Bronchial epithelial cell (primary cell): ENCODE measurements at places on chromosomes 13 and 19. TPM values are rescaled to one million over a fixed set of nuclear protein-coding genes. Genes with fewer than 3 reads are reported as not detected.

- DNase-seq = no peak
Observed at GRCh38 chr19:29308977-29309590, 96.1 kb upstream of the UQCRFS1 start.

- DNase-seq = no peak
Observed at GRCh38 chr13:29106651-29107050, 286.5 kb downstream of the MTUS2 start.

GRCh38 chr19:43826787-43827754 is at the start of gene ZNF283:
Gene ZNF283, plus strand, starts transcription at chr19:43827321. Its CDS starts 6,184 bp downstream, at chr19:43833505.
- DNase-seq = peak; percentile 82

Gene CA11
- 2.4 and 4.4 TPM in 2 replicates for total RNA-seq

- DNase-seq = no peak
Observed at GRCh38 chr13:33110386-33110712, 94.1 kb downstream of the KL start.

DNA sequence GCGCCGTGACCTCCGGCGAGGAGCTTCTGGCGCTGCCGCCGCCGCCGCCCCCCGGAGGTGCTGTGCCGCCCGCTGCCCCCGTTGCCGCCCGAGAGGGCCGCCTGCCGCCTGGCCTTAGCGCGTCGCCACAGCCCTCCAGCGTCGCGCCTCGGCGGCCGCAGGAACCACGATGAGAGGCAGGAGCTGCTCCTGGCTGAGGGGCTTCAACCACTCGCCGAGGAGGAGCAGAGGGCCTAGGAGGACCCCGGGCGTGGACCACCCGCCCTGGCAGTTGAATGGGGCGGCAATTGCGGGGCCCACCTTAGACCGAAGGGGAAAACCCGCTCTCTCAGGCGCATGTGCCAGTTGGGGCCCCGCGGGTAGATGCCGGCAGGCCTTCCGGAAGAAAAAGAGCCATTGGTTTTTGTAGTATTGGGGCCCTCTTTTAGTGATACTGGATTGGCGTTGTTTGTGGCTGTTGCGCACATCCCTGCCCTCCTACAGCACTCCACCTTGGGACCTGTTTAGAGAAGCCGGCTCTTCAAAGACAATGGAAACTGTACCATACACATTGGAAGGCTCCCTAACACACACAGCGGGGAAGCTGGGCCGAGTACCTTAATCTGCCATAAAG is 4.8 kb downstream of the PDX1 start:
- no peak for DNase-seq

- no peak for DNase-seq
Observed at GRCh38 chr13:75986818-75987217, 350.7 kb downstream of the LMO7 start.

GRCh38 chr19:46298479-46299003 is 1.7 kb downstream of the HIF3A start:
- DNase-seq = no peak

DNA sequence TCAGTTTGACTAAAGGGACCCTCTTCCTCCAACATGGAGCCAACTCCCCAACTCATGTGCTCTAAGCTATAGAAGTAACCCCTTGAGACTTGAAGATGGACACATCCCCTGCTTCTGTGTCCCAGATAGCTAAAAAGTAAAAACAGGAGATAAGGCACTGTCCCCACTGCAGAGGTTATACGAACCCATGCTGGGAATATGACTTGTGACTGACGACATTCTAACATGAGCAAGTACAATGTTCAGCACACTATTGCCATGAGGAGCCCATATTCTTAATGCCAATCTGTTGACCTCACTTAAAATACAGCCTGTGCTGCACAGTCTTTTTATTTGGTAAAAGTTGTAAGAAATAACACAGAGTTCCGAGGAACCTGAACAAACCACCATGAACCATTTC is 71.4 kb downstream of the ABCC4 start:
- DNase-seq = no peak
